Right renal pelvis (tissue), 4 donors: ENCODE measurements at places on chromosomes 6 and 20.

- DNase-seq: no peak
These were observed 111.4 kb downstream of the WDR27 start for GRCh38 chr6:169590376-169590939.

GRCh38 chr20:34506480-34506879 is 9.7 kb upstream of the DYNLRB1 start:
- no peak for DNase-seq

- DNase-seq: no peak
These were observed 846 bp downstream of the ZSCAN31 start for GRCh38 chr6:28335040-28335563.

- no peak for DNase-seq
These were observed 28.3 kb downstream of the FYN start for GRCh38 chr6:111844921-111845320.

DNA sequence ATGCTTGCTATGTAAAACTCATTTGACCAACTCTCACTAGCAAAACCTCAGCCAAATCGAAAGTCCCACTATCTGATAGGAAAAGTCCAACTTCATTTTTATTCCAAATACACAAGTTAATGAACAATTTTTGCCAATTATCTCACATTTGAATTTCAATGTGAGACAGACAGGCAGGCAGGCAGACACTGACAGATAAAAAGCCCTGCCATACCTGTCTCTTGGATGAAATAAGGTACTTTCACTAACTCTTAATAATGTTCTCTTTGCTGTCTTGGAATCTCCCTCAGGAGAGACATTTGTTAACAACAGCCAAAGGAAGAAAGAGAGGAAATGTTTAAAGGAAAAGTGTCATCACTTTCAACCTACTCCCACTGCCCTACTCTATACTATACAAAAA is 82.0 kb downstream of the RNGTT start:
- no peak for DNase-seq

GRCh38 chr20:8635048-8635572 is 433.8 kb upstream of the PLCB4 start:
- no peak for DNase-seq

DNA sequence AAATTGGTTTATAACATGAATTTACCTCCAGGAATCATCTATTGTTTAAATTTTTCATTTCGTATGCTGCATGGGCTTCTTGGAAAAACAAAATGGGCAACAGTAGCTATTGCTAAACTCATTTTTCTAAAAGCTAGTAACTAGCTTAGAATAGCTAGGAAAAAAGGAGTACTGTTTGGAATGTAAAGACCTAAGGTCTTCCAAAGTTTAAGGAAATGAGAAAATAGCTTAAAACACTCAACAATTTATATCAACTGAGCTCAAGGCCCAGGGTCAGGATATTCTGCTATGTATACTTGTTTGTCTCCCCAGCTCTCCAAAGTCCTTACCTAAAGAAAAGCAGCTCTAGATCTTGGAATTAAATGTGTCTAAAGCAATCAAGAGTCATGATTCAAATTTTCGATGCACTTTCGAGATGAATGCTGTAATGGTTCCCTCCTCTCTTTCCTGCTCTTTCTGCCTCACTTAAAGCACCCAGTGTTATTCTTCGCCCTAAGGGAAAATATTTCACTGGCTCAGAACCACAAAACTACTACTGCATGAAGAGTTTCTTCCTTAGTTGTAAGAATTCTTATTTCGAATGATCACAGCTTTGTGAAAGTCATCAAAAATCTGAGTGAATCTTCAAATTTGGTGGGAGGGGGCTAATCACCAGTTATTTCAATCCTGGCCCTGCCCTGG is 41.6 kb downstream of the LYRM4 start:
- DNase-seq: no peak

DNA sequence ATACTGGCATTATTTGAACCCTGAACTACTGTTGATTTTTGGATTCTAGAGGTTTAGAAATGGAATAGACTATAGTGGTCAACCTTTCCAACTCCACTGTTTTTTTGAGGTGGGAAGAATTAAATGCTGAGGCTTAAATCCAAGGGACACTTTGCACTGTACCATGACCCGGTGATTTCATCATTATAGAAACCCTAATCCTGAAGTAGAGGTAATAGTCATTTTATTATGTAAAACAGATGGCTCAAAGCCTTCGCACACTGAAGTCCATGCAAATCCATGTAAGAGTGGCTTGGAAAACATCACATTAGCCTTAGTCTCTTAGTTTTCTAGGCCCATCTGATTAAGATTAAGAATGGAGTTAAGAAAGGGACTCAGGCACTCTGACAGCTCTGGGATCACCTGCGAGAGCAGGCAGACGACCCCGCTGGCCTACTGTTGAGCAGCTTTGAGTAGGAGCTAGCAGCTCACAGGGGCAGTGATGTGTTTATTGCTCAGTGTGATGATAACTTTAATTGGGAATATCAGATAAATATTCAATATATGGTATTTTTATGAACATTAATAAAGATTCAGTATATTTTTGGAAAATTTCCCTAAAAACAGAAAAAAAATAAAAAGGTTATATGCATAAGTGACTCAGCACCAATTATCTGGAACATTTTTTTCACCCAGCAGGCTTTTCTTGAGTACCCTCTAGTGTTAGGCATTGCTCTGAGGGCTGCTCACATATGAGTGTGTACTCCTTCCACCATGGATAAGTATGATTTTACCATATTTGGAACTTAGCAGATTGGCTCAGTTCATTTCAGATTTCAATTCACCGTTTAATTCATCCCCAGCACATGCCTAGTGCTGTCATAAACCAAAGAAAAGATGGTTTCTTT is 13.4 kb downstream of the SLX4IP start:
- no peak for DNase-seq

GRCh38 chr6:116003668-116004067 is 57.0 kb downstream of the FRK start:
- no peak for DNase-seq

DNA sequence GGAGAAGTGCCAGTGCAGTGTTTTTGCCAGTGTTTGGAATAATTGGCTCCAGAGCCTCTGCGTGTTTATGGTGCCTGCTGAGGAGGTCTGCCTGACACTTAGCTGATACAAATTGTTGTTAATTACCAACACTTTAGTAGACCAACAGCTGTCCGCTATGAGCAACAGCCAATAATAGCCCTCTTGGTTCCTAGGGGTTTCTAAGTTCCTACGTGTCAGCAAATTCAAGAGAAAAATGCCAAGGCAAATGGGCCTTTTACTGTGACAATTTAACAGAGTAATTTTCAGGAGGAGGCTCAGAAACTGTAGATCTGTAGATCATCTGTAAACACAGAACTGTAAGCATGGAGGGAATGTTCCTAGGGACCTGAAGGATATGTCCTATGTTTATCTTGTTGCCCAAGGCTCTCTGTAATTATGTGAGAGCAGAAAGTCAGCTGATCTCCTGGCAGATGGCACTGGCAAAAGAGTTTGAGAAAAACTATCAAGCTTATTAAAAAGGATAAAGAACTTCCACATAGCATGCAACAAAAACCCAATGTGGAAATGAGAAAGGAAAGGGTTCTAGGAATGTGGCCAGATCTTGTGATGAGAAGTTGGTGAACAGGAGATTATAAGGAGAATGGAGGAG is 157.7 kb downstream of the GJA1 start:
- DNase-seq: no peak

GRCh38 chr6:75498862-75499261 is 5.3 kb upstream of the FILIP1 start:
- no peak for DNase-seq

DNA sequence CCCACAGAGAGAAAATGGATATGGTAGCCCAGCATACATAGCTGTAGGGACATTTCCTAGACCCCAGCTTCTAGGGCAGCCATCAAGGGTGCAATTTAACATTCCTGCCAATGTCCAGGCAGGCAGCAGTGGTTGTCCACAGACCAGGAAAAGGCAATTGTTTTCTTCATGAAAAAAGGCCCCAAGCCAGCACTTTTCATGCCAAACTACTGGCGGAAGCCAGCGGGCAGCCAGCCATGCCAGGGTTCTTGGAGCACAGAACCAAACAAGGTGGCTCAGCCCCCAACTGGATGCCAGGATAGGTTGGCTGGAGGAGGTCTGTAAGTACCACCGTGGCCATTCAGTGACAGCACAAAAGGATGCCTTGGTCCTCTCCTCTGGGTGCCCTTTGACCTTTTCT is 94.6 kb downstream of the BANF2 start:
- DNase-seq: no peak

- DNase-seq: no peak
These were observed 144.1 kb downstream of the SMAP1 start for GRCh38 chr6:70811788-70812187.

DNA sequence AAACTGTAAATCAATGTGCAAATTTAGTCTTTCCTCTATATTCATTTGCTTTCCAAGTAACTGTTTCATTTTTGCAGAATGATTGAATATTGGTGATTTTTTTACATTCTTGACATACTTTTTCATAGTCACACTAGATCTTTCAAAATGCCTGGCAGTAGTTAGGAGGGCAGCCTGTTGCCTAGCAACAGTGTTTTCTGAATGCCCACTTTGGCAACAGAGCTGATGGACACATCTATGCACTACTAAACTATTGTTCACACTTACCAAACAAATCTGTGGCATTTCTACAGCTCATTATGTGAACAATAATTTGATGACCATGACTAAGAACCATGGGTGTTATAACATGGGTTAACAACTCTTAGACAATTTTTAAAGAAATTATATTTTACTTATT is 438.0 kb upstream of the IMPG1 start:
- DNase-seq: no peak

GRCh38 chr6:31464252-31465184 is 33.4 kb upstream of the MICB start:
- DNase-seq: no peak

DNA sequence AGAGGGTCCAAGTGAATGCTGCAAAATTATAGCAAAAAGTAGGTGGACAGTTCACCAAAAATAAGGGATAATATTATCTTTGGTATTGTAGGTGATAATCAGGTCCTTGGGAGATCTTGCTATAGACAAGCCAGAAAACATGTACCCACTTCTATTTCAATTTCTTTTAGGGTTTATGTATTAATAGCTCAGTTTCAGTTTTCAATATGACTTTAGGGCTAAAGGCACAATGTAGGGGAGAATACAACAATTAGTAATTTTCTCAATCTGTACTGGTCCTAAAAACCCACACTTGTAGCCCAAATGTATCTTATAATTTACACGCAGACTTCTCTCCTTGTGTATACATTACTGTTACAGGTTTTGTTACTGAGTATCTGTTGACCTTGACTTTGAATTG is 307.0 kb upstream of the ID4 start:
- no peak for DNase-seq

GRCh38 chr6:25403150-25403549 is 124.0 kb downstream of the CARMIL1 start:
- DNase-seq: no peak

DNA sequence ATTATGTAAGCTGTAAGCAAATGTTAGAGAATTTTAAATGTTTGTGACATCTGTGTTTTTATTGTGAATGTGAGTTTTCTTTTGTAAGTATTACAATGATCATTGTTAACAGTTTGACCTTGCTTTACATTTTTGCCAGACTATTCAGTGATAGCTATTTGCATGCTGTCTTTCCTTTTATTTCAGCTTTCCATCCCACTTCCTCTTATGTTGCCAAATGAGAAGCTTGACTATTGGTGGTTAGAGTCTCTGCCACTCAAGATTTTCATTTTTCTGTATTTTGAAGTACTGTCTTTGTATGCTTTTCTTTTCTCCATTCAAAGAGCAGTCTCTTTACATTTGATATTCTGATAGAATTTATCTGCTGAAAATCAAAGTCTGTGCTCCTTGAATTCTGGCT is 104.1 kb downstream of the PRIM2 start:
- no peak for DNase-seq

DNA sequence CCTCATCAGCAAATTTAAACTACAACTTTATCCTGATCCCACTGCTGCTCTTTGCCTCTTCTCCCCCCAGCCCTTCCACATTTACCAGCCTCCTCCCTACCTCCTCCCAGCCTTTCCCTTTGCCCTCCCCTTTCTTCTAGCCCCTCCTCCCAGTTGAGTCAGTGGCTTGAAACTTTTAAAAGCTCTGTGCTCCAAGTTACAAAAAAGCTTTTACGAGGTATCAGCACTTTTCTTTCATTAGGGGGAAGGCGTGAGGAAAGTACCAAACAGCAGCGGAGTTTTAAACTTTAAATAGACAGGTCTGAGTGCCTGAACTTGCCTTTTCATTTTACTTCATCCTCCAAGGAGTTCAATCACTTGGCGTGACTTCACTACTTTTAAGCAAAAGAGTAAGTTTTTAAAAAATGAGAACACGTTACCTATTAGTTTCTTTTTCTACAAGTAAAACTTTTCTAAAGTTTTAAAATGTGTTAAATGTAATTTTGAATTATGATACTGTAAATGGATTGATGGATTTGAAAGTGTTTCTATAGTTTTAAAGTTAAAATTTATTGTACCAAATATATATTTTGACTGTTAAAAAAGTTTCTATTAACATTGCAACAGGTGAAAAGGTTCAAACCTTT is at the start of gene GJA1:
TSS of gene GJA1 (plus strand) at position 203 of the 626 bp plus-strand sequence. CDS start 11,202 bp downstream, outside the sequence.
- DNase-seq: no peak

DNA sequence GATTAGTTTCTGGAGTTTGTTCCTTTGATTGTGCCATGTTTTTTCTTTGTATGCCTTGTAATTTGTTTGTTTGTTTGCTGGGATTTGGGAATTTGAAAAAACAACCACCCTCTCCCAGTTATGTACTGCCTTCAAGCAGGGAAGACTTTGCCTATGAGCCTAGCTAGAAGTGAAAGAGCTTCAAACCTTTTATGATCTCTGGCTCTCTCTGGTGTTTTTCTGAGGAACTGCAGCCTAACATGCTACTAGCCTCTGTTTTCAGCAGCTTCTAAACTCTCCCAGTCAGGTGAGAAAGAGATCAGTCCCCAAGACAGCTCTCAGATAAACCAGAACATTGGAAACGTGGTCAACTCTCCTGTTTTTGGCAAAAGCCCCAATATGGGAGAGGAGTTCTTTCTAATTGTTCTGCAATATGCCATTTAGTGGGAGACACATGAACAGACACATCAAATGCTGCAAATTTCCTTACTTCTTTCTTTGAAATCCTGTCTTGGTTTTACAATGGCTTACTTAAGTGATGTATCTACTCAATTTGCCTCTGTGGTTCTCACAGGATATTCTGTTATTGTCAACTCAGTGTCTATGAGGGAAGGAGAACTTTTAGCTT is 58.9 kb upstream of the SERINC1 start:
- DNase-seq: peak; percentile 19

- DNase-seq: no peak
These were observed 52.9 kb upstream of the SLC22A16 start for GRCh38 chr6:110529355-110529754.

GRCh38 chr6:9100869-9101580 is 665.7 kb upstream of the SLC35B3 start:
- no peak for DNase-seq
